GM23338 (cell line): ENCODE measurements at places on chromosomes 12 and 14. TPM values are rescaled to one million over a fixed set of nuclear protein-coding genes. Genes with fewer than 3 reads are reported as not detected.

GRCh38 chr12:14272956-14273912 lies 92.2 kb upstream of the ATF7IP start:
- DNase-seq: no peak

GRCh38 chr14:102472791-102473150 lies 36.8 kb downstream of the ANKRD9 start:
- no peak for DNase-seq

DNA sequence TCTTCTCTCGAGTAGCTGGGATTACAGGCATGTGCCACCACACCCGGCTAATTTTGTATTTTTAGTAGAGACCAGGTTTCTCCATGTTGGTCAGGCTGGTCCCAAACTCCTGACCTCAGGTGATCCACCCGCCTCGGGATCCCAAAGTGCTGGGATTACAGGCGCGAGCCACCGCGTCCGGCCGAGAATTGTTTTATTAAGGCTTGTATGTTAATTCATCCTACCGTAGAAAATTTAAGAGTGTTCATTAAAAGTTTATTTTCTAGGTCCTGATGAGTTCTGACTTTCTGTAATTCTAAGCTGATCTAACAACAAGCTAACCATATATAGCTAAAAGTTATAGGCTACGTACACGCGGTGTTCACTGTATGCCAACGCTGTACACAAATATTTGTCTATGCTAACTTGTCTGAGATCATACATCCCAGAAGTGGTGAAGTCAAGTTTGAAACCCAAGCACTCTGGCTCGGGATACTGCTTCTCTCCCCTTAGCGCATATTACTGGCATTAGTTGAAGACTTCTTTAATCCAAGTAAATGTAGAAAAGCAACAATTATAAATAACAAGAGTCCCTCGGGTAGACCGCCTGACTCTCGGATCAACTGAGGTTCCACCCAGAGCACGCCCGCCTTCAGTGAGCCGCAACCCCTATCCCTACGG lies 570 bp upstream of the MRPS35 start:
- no peak for DNase-seq

GRCh38 chr12:5173511-5174011 lies 129.9 kb downstream of the KCNA5 start:
- no peak for DNase-seq

DNA sequence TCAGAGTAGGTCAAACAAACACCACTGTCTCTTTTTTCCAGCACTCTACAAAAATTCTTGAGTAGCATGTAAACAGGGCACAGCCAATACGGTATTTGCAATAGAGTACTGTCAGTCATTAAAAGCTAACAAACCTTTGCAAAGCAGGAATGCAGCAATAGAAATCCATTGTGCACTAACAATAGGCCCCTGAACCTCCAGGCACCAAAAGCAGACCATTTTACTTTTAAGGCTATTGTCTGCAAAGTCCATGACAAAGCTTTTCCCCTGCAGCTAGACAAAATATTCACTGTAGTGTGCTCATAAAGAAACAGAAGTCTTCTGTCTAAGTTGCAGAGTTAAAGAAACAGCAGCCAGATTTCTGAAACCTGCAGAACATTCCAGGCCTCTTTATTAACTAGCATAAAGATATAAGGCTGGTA lies 191.9 kb downstream of the SOX5 start:
- peak; percentile 80 for DNase-seq

DNA sequence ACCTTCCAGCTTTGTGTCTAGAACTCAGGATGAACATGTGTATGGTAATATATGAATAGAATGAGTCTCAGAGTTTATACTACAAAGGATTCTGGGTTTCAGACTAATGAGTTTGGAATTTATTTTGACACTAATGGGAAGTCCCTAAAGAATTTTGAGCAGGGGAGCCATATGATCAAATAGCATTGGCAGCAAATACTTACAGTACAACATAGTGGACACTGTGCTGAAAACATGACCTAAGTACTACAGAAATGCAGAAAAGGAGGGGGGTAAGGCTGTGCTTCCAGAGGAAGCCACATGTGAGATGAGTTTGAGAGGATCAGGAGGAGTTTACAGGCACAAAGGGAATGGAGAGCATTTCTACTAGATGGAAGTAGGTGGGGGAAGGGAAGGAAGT lies 225.8 kb downstream of the C12orf42 start:
- DNase-seq: no peak

DNA sequence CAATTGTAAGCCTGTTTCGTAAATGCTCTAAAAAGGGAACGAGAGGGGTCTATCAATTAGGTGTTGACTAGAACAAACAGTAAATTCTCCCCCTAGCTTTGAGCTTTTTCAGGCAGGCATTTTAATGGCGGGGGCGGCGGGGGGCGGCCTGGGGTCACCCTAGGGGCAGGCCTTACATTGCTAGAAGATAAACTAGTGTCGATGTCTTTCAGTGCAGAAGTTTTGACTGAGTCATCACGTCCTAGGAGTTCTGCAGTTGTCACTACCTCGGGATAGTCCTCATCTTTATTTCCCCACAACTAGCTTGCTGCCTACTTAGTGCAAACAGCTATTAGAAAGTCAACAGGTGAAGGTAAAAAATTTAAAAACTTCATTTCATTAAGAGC lies 1.6 kb downstream of the ATP6V1D start:
- DNase-seq: no peak

DNA sequence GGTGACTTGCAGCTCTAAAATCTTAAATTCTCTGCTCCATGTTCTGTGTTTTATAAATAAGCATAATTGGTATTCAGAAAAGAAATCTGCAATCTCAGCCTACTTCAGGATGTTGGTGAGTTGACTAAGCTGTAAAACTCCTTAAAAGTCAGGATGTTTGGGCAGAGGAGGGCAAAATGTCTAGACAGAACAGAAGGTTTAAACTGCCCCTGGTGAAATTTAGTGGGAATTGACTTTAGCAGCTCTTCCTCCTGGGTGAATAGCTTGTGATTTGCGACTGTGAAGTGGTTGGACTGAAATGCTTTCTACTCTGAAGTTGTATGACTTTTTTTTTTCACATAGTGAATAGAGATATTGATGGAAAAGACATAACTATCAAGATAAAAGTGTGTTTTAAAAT lies 85.8 kb downstream of the CAND1 start:
- DNase-seq: peak; percentile 22

DNA sequence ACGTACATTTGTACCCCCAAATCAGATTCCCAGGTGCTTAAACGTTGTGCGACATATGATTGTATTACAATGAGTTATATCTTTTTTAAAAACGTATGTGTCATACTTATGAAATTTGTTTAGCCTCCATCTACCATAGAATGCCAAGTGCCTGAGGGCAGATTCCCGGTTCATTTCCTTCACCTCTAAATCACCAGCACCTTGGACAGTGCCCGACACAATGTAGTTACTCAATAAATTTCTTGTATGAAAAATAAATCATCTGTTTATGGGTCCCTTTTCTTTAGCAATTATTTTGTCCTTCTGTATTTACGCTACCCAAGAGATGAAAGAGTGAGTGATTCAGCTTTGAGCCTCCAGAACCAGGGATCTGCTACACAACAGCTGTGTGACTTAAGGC lies 157.4 kb downstream of the TBX5 start:
- peak; percentile 39 for DNase-seq

DNA sequence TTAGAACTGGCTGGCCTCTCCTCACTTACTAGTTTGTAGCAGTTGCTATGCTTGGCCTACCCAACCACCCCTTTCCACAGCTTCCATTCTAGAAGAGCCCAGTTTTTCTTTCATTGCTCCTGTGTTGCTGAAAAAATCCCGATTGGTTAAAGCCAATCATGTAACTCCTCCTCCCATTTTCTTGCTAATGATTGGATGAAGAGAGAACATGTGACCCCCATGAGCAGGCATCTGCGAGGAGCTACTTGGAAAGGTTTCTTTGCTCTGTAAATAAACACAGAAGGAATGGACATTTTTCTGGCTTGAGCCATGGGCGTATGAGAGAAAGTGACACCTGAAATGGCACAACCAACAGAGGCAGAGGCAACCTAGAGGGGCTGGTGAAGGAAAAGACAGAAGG lies 773.8 kb upstream of the TBX3 start:
- no peak for DNase-seq

DNA sequence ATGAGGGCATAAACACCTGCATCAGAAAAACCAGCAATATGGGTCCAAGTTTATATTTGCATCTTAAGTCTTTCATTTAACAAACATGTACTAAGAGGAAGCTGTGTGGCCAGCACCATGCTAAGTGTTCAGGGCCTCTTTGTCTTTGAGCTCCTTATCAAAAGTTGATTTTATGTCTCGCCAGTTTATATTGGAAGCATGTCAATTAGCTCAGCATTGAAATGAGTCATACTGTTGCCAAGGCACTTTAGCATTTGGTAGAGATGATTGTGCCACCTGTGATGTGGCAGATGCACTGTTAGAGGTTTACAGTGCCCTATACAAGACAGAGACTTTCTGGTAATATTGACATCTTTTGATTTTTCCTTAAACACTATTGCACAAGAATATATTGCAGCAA lies 68.5 kb downstream of the BHLHE41 start:
- DNase-seq: no peak

DNA sequence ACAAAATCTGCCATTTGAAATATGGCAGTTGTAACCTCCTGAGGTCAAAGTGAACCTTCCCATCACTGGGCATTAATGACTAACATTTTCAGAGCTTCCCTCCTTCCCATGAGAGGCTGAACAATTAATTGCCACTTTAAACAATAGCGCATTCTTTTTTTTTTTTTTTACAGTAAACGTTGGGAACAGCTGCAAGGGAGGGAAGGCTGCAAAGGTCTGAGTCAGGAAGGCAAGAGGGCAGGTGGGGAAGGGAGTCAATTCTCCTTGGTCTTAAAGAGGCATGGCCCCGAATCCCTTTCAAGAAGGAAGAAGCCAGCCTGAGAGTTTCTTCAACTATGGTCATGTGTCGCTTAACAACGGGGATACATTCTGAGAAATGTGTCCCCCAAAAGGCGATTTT lies 41.0 kb upstream of the PLEKHG3 start:
- no peak for DNase-seq

DNA sequence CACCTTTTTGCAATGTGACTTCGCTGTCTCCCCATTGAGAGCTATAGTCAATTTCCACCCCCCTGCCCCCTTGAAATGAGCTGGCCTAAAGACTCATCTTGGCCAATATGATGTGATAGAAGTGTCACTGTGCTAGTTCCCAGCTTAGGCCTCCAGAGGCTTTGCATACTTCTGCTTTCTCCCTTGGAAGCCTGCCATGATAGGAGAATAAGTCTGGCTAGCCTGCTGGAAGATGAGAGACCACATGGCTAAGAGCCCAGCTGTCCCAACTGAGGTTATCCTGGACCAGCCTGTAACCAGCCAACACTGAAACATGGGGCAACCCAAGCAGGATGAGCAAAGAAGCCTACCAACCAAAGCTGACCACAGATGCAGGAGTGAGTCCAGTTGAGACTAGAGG lies 196.9 kb downstream of the GRIN2B start:
- DNase-seq: no peak

DNA sequence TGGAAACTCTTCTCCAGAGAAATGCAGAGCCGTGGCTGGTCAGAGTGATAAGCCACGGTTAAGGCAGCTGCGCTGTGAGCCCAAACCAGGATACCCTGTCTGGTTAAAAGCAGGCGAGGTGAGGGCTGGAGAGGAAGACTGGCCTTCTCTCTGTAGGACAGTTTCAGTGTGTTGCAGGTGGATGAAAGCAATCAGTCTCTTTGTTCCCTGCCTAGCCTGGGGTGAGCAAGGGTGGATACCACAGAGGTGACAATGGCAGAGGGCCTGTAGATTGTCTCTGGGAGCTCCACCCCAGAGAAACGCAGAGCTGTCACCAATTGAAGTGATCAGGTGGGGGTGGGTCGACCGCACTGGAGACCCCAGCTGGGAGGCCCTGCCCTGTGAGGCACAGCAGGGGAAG lies 621.9 kb downstream of the LRFN5 start:
- no peak for DNase-seq

- peak; percentile 70 for DNase-seq
These were observed 69.1 kb downstream of the ASCL4 start for GRCh38 chr12:107843351-107844311.

GRCh38 chr14:79730953-79731352 lies 480.4 kb downstream of the DIO2 start:
- no peak for DNase-seq

DNA sequence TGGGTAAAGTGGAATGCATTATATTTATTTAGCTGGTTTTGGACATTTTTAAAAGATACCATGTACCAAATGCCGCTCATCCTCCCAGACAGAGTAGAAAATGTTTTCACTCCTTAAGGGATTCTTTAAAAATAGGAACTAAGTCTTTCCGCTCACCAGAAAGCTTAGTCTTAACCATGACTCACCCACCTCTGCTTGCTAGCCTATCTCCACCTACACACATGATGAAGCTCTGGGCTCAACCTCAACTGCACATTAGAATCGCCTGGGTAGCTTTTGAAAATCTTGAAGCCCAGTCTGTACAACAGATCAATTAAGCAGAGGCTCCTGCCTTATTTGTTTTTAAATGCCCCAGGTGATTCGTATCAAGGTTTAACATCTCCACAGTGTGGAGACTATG lies 260.5 kb downstream of the NEDD1 start:
- no peak for DNase-seq

DNA sequence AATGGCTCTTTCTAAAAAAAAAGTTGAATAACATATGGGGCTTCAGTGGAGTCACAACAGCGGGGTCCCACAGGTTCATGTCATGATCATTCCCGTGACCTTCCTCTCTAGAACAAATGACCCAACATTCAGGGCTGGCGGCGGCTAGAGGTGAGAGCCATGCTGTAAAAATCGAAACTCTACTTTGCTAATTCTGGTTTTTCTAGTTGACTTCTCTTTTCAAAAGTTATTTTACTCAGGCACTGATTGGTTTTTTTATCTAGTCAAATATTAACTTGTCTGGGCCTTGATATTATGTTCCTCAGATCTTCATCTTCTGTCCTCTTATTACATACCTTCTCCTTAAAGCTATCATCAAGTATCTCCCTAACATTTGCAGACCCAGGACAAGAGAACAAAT lies 402.9 kb upstream of the SOX5 start:
- no peak for DNase-seq

GRCh38 chr14:41362139-41362538 lies 244.5 kb upstream of the LRFN5 start:
- DNase-seq: peak; percentile 58

DNA sequence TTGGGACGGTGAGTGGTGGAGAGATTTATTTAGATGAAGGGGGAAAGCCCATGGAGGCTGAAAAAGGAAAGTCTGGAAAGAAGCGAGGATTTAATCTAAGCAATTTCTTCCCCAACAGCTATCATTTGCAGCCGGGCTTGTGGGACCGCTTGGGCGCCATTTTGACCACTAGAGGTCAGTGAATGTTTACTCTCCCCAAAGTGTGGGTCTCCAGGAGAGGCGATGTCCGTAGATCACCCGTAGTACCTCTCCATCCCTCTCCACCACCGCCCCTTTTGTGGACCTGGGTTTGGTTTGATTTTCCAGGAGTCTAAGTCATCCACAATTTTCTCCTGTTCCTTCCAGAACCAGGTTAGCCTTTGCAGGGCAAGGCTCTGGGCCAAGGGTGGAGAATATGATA lies 91.2 kb upstream of the PARP11 start:
- DNase-seq: peak; percentile 85

GRCh38 chr14:33745163-33745562 lies 205.7 kb downstream of the EGLN3 start:
- DNase-seq: no peak

The ABCC9 gene
- 0.04 TPM in 1 of 2 replicates, not detected in the other for total RNA-seq

The MYH6 gene
- total RNA-seq: 0.03 and 0.23 TPM in 2 replicates

The FAM177A1 gene
- 21.0 and 22.8 TPM in 2 replicates for total RNA-seq

The CAPZA3 gene
- total RNA-seq: not detected in 2 replicates

The PROX2 gene
- 0.31 TPM in 1 of 2 replicates, not detected in the other for total RNA-seq

The EIF2S3B gene
- 10.8 and 16.3 TPM in 2 replicates for total RNA-seq

The CIPC gene
- total RNA-seq: 33.7 and 36.9 TPM in 2 replicates

The TAS2R8 gene
- not detected in 2 replicates for total RNA-seq

The C12orf60 gene
- total RNA-seq: 1.7 and 1.9 TPM in 2 replicates

The KIF26A gene
- total RNA-seq: 82.9 and 103 TPM in 2 replicates

The IFNG-AS1 gene
- total RNA-seq: not detected in 2 replicates

The ISM2 gene
- 0.69 and 2.7 TPM in 2 replicates for total RNA-seq

The RASSF8 gene
- total RNA-seq: 30.6 and 30.8 TPM in 2 replicates

The LEMD3 gene
- total RNA-seq: 38.3 and 56.7 TPM in 2 replicates
